ENCODE measurements at places on chromosomes 4 and X.

- no peak for DNase-seq
Observed at GRCh38 chrX:49053223-49054072, 5.4 kb upstream of the CCDC120 start.

DNA sequence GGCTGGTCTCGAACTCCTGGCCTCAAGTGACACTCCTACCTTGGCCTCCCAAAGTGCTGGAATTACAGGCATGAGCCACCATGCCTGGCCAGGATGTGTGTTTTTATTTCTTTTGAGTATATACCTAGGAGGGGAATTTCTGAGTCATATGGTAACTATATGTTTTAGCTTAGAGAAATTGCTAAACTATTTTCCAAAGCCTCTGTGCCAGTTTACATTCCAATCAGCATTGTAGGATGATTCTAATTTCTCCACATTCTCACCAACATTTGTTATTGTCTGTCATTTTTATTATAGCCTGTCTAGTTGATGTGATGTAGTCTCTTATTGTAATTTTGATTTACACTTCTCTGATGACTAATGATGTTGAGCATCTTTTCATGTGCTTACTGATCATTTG, 1576.0 kb downstream of the RPA4 start:
- DNase-seq = no peak

- no peak for DNase-seq
Observed at GRCh38 chrX:41478381-41478911, 31.3 kb downstream of the NYX start.

GRCh38 chr4:83043801-83044407, 8.9 kb downstream of the COPS4 start:
- no peak for DNase-seq

DNA sequence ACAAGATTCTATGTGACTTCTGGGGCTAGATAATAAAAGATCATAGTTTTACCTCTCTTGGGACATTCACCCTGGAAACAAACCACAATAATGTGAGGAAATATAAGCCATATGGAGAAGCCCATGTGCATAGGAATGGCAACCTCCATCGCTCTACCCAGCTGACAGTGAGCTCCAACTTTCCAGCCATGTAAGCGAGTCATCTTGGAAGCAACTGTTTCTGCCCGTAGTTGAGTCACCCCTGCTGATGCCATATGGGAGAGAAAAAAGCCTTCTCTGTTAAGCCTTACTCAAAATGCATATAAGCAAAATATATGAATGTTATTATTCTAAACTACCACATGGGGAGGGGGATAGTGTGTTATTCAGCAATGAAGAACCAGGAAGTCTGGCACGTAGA, 31.4 kb upstream of the RELL1 start:
- no peak for DNase-seq

DNA sequence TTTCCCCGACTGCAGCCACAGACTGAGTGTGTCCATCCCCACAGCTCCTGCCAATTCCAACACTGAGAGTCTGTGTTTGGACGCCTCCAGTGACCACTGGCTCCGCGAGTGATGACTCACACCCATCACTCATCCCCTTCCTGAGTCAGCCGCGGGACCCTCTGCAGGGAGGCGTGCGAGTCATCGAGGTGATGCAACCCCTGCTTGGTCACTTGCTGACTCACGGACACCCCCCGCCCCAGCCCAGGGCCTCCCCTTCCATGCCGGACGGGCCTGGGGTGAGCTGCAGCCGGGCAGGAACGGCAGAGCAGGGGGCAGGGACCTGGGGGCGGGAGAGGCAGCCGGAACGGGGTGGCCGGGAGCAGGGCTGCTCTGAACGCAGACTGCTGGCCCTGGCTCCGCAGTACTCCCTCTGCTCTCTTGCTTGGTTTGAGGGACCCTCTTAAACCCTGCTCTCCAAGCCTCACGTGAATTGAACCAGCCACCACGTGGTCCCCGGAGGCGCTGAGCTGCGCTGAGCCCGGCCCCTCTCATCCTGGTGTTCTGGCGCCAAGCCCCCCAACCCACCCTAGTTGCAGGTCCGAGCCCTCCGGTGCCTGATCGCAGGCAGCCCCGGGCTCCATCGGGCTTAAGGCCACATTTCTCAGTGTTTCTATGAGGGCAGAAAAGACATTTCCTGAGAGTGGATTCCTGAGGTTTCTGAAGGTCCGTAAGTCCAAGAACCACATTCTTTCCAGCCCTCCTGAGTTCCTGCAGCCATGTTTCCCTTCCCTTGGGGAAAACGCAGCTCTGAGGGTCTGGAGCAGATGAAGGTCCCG, 32.4 kb downstream of the FGFRL1 start:
- DNase-seq = no peak

GRCh38 chrX:45145492-45146215, 55.0 kb downstream of the DIPK2B start:
- DNase-seq = no peak

DNA sequence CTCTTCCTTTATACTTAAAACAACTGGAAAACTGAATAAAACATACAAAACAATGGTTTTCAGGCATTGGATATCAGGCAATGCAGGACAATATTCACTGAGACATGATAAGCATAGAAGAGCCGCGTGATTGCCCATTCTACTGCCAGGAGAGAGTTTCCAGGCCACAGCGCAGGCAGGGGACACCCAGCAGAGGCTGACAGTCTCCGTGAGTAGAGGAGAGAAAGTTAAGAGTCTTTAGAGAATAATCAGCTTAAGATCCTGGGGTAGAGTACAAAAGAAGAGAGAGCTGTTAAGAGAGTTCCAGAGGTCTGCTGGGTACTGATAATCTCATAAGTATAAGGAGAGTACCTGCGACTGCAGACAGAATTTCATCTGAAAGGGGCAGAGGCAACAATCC, 18.4 kb upstream of the FRAS1 start:
- no peak for DNase-seq

- DNase-seq = no peak
Observed at GRCh38 chr4:7420661-7421040, 14.1 kb downstream of the PSAPL1 start.

GRCh38 chr4:121209171-121209570, 45.0 kb upstream of the TNIP3 start:
- no peak for DNase-seq
